GM23338 (cell line): ENCODE measurements at places on chromosomes 2 and 18. TPM values are rescaled to one million over a fixed set of nuclear protein-coding genes. Genes with fewer than 3 reads are reported as not detected.

- no peak for DNase-seq
Measured at GRCh38 chr2:191693778-191694177, 15.8 kb downstream of the NABP1 start.

- DNase-seq: no peak
Measured at GRCh38 chr18:3114451-3114850, 101.5 kb upstream of the LPIN2 start.

DNA sequence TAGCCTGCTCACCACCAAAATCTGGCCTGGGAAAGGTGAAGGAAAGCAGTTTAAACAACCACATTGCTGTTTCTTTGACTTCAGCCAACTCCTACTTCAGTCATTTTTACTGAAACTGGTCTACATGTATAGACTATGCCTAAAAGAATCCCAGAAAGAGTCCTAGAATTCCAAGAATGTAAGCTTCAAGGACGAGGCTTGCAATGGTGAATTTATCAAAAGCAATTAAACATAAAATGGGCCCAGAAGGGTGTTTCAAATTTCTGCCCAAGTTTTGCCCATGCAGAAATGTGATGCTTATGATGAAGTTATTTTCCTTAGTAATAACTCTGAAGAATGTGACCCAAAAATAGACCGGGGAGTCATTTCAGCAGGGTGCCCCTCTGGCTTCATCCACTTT lies 16.6 kb downstream of the EN1 start:
- DNase-seq: no peak

DNA sequence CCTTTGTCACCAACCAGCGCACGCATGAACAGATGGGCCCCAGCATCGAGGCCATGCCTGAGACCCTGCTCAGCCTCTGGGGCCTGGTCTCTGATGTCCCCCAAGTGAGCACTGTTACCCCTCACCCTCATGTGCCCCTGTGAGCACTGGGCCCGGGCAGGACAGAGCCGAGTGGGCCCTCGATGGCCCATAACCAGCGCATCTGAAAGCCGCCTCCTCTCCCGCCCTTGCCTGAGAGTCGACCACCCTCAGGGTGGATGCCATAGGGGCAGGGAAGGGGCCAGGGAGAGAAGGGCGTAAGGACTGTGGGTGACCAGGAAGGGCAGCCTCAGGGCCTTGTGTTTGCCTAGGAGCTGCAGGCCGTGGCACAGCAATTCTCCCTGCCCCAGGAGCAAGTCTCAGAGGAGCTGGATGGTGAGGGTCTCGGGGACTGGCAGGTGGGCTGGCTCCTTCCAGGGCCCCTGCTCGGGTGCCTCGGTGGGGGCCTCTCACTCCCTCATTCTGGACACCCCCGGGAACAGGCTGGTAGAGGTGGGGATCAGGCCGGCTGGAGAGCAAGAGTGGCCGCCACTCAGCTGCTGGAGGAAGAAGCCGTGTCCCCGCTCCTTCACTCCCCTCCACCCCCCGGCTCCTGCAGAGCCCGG lies 2.1 kb downstream of the PROM2 start:
- no peak for DNase-seq

DNA sequence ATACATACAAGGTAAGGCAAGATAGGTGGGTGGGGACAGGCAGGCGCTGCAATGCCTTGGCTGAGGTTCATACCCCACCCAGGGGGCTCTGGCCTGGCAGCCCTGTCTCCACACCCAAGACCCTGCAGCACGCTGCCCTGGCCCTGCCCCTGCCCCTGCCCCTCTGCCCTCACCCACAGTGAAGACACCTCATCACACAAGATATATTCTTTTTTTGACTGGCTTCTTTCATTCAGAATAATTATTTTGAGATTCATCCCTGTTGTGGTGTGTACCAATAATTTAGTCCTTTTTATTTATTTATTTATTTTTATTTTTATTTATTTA lies 11.4 kb upstream of the B3GNT7 start:
- no peak for DNase-seq

DNA sequence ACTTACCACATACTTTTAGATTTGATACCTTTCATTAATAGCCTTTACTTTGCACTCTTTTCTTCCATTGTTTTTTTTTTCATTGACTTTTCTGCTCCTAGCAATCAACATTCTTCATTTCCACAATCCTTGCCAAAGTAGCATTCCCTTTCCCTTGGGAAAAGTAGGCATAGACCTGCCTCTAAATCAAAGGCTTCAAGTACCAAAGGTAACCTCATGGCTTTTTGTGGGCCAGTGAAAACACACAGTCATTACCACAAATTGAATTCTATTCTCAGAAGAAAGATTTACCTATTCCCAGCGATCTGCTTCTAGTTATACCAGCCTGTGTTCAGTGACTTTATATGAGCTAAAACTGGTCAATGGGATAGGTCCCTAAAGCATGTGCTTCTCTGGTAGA lies 109.2 kb downstream of the SOCS6 start:
- no peak for DNase-seq

- DNase-seq: no peak
Measured at GRCh38 chr2:109284826-109285225, 155.8 kb downstream of the SH3RF3 start.

DNA sequence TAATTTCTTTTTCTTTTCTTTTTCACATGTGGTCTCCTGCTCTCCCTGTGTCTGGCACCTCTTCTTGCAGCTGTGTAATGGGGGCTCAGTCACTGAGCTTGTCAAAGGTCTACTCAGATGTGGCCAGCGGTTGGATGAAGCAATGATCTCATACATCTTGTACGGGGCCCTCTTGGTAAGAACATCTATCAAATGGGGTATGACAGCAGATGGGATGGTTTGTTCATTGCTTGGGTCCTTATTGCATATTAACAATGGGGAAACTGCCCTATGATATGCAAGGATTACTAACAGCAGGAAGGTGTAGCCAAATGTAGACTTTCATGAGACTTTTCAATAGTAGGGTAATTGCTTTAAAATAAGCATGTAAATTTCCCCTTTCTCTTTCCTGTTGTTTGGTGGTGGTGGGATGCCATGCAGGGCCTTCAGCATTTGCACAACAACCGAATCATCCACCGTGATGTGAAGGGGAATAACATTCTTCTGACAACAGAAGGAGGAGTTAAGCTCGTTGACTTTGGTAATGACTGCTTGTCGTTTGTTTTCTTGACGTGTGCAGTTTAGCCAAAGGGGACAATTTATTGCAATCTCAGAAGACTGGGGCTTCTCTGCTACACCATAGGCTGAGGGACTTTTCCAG lies 36.5 kb downstream of the MYO3B start:
- peak; percentile 83 for DNase-seq

GRCh38 chr2:210461401-210461800 lies 15.2 kb downstream of the LANCL1 start:
- no peak for DNase-seq

- no peak for DNase-seq
Measured at GRCh38 chr2:180291060-180291459, 284.0 kb upstream of the CWC22 start.

GRCh38 chr18:63016270-63016669 lies 300.9 kb downstream of the PHLPP1 start:
- peak; percentile 86 for DNase-seq

DNA sequence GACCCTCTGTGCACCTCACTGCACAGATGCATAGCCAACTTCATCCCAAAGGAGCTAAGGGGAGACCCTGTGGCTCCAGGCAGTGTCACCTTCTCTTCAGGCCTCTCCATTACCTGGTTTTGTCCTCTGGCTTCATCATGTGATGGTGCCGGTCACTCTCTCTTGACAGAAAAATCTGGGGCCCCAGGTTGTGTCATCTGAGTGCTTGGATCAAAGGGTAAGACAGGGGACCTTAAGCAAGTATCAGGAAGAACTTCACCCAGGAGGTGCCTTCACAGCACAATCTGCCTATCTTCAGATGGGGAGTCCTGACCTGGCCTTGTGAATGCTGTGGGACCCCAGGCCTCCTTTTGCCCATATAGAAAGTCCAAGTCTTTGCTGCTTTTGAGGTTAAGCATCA lies 104.4 kb downstream of the POLR1A start:
- DNase-seq: no peak

- DNase-seq: no peak
Measured at GRCh38 chr2:8282858-8283252, 399.0 kb upstream of the ID2 start.

- no peak for DNase-seq
Measured at GRCh38 chr18:37624318-37624717, 58.7 kb upstream of the CELF4 start.

DNA sequence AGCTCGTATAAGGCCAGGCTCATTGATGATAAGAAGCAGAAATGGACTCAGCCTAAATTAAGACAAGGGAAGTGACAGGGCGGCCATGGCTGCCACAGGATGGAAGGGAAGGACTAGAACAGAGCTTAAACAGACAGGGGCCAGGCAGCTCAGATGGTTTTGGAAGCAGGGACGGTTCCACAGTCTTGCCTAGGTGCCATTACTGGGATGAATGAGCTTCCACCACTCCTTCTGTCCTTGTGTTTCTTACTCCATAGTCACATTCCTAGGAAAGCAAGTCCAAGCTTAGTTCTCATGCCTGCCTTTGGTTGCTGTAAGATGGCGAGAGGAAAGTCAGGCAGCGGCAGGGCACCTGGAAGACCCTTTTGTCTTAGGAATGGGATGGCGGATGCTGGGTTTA lies 11.9 kb downstream of the GNLY start:
- no peak for DNase-seq

GRCh38 chr2:226220511-226220910 lies 579.1 kb downstream of the IRS1 start:
- DNase-seq: no peak

- DNase-seq: no peak
Measured at GRCh38 chr2:206198677-206199076, 39.0 kb downstream of the EEF1B2 start.

DNA sequence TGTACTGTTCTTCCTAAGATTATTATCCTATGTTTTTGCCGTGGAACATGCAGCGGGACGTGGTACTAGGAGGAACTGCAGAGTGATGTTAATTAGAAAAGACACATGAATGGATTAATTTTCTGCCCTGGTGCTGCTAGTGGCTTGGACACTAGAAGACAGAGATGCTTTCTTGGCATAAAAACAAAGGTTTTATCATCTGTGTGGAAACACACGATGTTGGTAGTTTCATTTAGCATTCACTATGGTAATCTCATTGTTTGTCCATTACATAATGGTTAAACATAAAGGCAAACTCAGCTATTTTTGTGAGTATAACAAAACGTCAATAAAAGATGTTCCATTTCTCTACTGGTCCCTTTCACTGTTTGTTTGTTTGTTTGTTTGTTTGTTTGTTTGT lies 22.8 kb downstream of the COL6A3 start:
- no peak for DNase-seq

- no peak for DNase-seq
Measured at GRCh38 chr2:238940806-238941205, 92.9 kb downstream of the TWIST2 start.

- no peak for DNase-seq
Measured at GRCh38 chr2:217160978-217161973, 301.4 kb upstream of the TNP1 start.

- no peak for DNase-seq
Measured at GRCh38 chr2:39667104-39667885, 1.6 kb downstream of the TMEM178A start.

DNA sequence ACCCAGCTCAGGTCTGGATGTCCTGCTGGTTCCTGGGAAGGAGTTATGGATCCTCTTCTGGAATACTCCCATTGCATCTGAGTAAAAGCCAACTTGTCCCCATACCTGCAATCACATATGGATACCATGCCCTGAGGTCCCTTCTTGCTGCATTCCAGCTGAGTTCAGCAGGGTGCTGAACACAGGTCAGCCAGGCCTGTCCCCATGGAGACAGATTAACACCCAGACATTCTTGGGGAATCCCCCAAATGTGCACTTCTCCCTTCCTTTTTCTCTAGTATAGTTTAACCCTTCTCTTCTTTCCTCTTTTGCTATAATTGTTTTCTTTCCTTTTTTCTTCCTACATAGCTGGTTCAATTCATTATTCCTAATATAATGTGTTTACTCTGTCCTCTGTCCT lies 799.6 kb upstream of the HS6ST1 start:
- no peak for DNase-seq

GRCh38 chr2:181161615-181162014 lies 181.2 kb downstream of the UBE2E3 start:
- DNase-seq: no peak

GRCh38 chr18:50080316-50080715 lies 114.6 kb downstream of the MYO5B start:
- no peak for DNase-seq

DNA sequence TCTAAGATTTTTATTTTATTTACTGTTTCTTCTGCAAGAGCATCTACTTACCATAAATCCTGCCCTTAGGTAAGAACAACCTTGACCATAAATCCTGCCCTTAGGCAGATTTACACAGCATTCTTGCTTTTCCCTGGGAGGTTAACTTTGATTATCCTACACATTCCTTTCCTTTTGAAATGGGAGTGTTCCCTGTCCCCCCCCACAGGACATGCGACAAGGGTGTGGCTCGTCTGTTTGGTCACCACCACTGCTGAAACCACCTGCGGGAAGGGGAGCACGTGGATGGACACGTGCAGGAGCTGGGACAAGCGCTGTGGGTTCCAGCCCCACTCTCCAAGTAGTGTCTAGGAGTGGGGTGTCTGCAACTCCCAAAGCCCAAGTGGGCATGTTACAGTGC lies 239.3 kb upstream of the SP5 start:
- peak; percentile 4 for DNase-seq

DNA sequence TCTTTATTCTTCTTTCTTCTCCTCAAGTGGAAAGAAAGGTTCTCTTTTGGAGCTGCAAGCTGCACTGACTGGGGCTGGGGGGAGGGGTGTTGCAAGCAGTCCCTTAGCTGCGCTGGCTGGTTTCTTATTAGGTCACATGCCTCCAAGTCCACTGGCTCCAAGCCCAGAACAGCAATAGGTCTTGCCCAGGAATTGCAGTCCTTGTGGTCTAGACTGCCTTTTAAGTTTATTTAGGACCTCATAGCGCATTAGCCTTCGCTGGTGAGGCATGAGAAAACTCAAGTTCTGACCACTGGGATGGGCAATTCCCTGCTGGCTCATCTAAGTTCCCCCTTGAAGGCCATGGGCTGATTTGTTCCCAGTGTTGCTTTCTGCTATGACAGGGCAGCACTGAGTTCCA lies 138.6 kb upstream of the SCN7A start:
- DNase-seq: peak; percentile 14

- DNase-seq: peak; percentile 69
Measured at GRCh38 chr2:42025151-42025582, 22.7 kb upstream of the PKDCC start.

Gene CHRND
- 0.10 TPM in 1 of 2 replicates, not detected in the other for total RNA-seq

Gene DES
- 2.0 and 6.1 TPM in 2 replicates for total RNA-seq

Gene GBX2
- 0.50 and 1.3 TPM in 2 replicates for total RNA-seq

Gene MARS2
- total RNA-seq: 48.2 and 49.1 TPM in 2 replicates

Gene CYB5A
- total RNA-seq: 122 and 136 TPM in 2 replicates

Gene FNDC4
- 13.3 and 13.7 TPM in 2 replicates for total RNA-seq

Gene CERS6
- total RNA-seq: 33.5 and 35.0 TPM in 2 replicates

Gene CROCC2
- total RNA-seq: not detected in 2 replicates

Gene COX5B
- 260 and 305 TPM in 2 replicates for total RNA-seq

Gene SPEG
- total RNA-seq: 32.4 and 32.6 TPM in 2 replicates

Gene ANKRD53
- total RNA-seq: 0.73 and 1.3 TPM in 2 replicates

Gene MC2R
- not detected in 2 replicates for total RNA-seq

Gene ZSWIM2
- not detected in 2 replicates for total RNA-seq

Gene RGPD5
- 15.4 and 18.0 TPM in 2 replicates for total RNA-seq
